ENCODE measurements at places on chromosomes 7 and 10. TPM values are rescaled to one million over a fixed set of nuclear protein-coding genes. Genes with fewer than 3 reads are reported as not detected.

DNA sequence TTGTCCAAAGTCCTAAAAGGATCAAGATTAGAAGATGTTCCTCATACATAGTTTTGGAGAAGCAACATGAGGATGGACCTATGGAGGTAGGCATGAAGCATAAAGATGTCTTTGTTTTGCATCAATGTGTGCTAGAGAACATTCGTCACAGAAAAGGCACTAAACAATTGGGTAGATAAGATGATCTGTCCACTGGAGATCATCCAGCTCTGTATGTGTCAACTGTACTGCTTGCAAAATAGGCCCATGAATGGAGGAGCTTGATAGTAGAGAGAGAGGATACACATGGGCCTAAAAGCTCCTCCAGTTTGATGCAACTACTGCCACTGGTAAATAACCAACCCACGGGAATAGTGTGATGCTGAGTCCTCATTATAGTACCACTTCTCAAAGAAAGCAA lies 286.4 kb upstream of the HGF start:
- no peak for DNase-seq

GRCh38 chr10:97836446-97836845 lies 13.2 kb upstream of the GOLGA7B start:
- DNase-seq: no peak

GRCh38 chr10:114179747-114180146 lies 594 bp downstream of the TDRD1 start:
- no peak for DNase-seq

DNA sequence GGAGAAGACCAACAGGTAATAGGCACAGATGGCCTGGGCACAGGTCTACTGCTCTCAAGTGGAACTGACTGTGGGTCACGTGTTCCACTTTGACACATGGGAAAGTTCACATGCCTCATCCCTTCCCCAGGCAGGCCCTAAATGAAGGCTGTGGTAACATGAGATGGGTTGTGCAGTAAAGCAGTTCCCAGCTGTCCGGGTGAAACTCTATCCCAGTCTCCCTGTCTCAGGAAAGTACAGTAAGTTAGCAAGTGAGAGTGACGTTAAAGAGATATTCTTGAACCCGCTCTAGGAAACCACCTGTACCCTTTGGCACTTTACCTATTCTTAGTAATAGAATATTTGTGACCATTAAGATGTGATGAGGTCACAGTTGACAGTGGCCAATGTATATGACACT lies 343.7 kb upstream of the AOAH start:
- no peak for DNase-seq

GRCh38 chr10:75207079-75207856 lies 3.3 kb upstream of the VDAC2 start:
- no peak for DNase-seq

DNA sequence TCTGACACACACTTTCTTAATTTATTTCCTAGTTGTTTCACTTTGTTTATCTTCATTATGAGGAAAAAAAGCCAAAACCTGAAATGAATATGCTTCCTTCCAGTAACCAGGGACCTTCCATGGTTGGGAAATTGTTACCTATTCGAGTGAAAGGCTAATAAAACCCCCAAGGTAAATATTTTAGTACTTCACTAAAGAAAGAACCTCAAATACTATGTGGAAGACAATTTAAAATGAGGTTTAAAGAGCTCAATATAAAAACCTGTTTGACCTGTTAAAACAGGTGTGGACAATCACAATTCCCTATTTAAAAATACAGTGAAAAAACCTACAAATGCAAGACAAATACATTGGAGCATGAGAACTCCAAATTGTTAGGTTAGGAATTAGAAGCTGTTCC lies 192.6 kb downstream of the CFTR start:
- no peak for DNase-seq

- no peak for DNase-seq
Measured at GRCh38 chr10:93852476-93853095, 41.2 kb upstream of the SLC35G1 start.

DNA sequence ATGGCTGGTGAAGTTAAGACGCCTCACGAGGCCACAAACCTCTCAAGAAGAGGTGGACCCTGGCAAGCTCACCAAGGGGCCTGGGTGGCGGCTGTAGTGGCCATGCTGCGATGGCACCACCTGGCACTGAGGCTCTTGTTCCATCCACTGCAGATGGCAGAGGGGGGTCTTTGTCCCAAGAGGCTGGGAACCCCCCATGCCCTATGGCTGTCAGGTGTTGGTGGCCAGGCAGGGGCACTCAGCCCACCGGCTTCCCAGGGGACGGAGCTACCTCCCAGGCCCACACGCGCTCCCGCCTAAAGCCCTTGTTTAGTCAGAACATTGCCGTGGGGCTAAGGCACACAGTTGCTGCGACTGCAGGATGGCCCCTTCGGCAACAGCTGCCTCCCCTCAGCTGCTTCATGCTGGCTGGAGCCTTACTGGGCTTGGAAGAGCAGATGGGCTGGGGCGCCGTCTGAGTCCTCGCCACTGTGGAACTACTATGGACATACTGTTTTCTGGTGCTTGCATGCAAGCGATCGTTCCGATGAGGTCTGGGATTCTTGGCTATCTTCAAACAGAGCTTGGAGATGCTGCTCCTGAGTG lies 46.8 kb downstream of the DPYSL4 start:
- no peak for DNase-seq

MASTL gene
- 10.1 TPM for total RNA-seq

DNA sequence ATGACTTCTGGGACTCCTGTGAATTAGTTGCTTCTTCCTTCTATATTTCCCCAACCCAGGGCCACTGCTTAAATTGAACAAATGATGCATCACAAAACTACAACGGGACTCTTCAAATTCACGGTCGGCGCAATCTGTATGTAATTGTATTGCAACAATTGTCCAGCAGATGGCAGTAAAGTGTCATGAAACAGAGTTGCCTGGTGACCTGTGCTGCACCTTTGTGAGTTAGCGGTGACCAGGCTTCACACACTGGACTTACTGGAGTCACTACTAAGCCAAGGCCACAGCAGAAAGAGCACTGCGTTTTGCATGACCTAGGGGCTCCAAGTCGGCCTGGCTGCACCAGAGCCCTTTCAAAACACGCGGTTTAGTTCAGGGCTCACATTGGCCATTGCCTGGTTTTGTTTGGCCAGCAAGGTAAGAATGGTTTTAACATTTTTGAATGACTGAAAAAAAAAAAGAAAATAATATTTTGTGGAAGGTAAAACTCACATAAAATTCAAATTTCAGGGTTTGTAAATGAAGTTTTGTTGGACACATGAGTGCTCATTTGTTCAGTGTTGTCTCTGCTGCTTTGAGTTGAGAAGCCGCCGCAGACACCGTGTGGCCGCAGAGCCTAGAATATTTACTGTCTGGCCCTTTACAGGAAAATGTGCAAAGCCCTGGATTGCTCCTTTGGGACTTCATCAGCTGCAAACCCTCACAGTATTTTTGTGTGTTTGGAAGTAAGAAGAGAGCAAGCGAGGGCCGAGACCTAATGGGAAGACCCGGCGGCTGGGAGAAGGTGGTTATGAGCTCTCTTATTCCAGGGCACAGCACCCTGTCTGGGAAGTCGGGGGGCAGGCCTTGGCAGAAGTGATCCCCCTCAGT lies 23.2 kb upstream of the ZNF32 start:
- DNase-seq: peak; percentile 60

SPDYE8 gene
- not detected for total RNA-seq

DNA sequence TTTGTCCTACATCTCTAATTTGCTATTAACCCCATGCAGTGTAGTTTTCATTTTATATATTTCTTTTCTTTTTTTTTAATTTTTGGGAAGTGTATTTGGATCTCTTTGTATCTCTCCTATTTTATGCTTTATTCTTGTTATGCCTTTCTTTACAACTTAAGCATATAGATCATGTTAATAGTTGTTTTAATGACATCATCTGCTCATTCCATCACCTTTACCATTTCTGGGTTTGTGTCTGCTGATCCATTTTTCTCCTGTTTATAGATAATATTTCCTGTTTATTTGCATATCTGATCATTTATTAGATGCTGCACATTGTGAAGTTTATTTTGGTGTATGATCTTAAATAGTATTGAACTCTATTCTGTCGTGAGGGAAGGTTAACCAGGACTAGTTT lies 13.7 kb downstream of the COPG2 start:
- no peak for DNase-seq

GRCh38 chr7:151757274-151757673 lies 119.6 kb downstream of the PRKAG2 start:
- DNase-seq: no peak

- DNase-seq: no peak
Measured at GRCh38 chr7:91780521-91780920, 100.0 kb downstream of the MTERF1 start.

DNA sequence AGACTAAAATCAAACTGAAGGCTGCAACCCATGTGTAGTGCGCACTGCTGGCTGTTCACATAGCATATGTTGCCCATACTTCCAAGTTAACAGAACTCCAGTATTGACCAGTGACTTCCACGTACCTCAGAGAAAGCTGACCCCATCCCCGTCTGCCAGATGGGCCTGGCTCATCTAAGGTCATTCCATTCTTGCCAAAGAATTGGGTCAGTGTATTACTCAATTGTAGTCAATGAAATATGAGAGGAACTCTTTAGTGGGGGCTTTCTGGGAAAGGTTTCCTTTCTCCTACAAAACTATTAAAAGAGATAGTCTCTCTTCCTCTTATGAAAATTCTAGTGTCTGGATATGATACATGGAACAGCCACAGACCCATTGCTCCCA lies 238.6 kb downstream of the COBL start:
- DNase-seq: peak; percentile 21

HNRNPH3 gene
- 23.5 TPM for total RNA-seq

DNA sequence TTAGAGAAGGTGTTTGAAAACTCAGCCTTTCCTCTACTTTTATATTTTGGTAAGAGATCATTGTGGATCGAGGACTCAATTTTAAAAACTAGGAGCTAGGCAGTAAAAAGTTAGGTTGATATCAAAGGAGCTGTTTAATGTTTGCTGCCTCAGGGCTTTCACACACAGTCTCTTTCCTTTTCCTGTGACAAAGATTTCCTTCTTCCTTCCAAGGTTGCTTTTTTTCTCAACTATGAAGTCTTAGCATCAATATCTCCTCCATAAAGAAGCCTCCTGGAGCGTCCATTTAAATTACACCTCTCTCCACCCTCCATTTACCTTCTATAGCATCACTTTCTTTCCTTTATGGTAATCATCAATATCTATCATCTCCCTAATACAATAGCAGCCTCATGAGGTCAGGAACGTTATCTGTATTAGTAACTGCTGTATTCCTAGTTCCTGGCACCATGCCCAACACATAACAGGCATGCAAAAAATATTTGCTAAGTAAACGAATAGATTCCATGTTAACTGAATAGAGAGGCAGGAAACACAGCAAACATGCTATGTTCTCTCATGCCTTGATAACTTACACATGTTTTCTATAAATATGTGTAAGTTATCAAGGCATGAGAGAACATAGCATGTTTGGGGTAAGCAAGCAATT lies 48.5 kb downstream of the GNAT3 start:
- DNase-seq: no peak

CLDN3 gene
- 22.8 TPM for total RNA-seq

DNA sequence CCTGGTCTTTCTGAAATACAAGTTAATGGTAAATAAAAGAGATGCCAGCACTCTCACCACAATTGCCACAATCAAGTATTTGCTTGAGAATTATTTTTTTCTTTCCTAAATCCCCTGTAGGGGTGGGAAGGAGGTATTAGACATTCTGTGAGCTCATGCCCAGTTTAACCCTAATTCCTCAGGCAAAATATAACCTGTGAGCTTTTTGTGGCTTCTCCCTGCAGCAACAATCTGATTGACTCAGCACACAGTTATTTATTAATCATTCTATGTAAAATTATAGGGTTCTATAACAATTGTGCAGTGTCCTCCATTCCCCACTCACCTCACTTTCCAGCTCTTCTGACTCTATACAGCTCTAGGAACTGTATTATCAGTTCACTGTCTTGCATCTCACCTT lies 66.3 kb downstream of the GLI3 start:
- no peak for DNase-seq

- no peak for DNase-seq
Measured at GRCh38 chr10:62185919-62186692, 82.5 kb downstream of the RTKN2 start.

- DNase-seq: no peak
Measured at GRCh38 chr7:83524277-83525075, 124.5 kb downstream of the SEMA3E start.

SNX10 gene
- 10.0 TPM for total RNA-seq

PLAU gene
- 13.0 TPM for total RNA-seq

DNA sequence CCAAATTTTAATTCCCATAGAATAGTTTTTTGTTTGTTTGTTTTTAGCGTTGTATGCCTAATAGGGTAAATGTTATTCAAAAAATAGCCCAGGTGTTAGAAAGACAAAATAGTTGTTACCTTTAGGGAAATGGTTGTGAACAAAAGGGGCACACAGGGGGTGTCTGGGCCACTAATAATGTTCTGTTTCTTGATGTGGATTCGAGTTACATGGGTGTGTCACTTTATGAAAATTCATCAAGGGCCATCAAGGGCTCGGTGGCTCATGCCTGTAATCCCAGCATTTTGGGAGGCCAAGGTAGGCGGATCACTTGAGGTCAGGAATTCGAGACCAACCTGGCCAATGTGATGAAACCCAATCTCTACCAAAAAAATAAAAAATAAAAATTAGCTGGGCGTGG lies 531.8 kb upstream of the C7orf33 start:
- no peak for DNase-seq

PAX4 gene
- not detected for total RNA-seq

APBB1IP gene
- 0.34 TPM for total RNA-seq

GRCh38 chr7:132410861-132411541 lies 165.3 kb downstream of the PLXNA4 start:
- no peak for DNase-seq

DNA sequence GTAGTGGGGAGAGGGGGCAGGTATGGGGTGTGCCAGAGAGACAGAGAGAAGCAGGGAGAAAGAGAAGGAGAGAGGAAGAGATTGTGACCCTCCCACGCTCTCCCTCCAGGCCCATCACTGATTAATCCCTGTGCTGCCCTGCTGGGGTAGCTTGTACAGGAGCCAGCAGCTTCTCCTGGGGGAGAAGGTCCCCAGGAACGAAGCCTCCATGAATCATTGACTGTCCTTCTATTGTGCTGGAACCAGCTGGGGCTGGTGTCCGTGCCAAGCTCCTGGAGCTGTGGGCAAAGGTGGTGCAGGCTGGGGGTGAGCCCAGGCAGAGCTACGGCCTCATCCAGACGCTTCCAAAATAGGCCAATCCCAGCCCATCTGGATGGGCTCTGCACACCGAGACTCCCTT lies 20.9 kb downstream of the AQP1 start:
- no peak for DNase-seq

CFAP70 gene
- 1.9 TPM for total RNA-seq

MRLN gene
- not detected for total RNA-seq

DNA sequence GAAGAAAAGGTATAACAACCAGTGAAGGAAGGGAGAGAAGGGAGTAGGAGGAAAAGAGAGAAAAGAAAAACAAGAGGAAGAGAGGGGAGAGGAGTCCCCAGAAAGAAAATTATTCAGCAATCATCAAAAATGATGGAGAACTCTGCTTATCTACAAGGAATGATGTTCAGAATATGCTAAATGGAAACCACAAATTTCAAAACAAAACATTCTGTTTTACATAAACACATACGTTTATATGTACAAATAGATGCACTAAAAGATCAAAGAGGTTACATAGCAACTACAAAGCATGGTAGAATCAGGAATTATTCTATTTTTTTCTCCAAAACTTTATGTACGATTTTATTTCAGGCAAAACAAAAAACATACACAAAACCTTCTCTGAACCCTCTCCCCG lies 91.9 kb downstream of the FAM13C start:
- no peak for DNase-seq

- no peak for DNase-seq
Measured at GRCh38 chr10:76073524-76073923, 642.1 kb downstream of the LRMDA start.

CCL24 gene
- 0.72 TPM for total RNA-seq

All from lower leg skin (tissue), 4 donors.